ENCODE measurements at places on chromosomes 12 and 14.

DNA sequence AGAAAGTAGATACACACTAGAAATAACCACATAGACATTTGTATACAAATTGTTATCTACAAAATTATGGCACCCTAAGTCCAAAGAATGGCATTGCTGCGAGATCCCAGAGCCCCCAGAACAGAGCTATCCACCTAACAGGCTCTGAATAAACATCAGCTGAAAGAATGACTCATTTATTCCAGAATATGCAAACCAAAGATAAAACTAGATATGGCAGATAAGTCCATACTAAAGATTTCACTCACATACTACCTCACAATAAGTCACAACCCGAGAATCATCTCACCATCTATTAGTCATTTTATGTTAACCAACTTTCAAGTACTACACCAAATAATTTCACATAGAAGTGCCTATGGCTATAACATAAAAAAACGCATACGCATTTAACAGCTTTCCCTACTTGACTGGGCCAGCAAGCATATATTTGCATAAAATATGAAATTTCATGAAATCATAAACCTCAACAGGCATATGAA is 5.6 kb downstream of the CNIH1 start:
- no peak for DNase-seq

DNA sequence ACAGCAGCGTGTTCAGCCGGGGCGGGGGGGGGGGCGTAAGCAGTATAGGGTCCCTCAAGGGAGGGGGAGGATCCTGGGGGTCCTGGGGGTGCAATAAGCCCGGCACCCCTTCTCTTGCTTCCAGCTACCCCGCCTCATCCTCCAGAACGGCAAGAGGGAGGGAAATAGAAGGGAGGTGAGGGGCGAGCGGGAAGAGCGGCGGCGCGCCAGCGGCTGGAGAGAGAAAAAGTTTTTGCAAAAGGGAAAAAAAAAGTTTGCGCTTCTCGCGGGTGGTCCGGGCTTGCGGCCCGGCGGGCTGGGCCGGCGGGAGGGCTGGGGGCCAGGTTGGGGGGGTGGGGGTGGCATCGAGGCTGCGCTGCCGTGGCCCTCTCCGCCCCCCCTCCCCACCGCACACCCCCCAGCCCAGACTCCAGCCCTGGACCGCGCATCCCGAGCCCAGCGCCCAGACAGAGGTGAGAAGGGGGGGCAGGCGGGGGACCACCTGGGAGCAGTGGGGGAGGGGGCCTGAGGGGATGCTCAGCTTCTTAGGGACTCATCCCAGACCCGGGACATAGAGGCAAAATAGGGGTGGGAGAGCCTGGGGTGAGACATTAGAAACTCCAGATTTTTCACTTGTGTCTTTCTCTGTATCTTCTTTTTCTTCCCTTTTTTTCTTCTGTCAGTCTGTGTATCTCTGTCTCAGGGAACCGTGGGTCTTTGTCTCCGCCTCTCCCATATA is at the start of gene GLI1:
GLI1 (plus strand) TSS at position 36 of the 718 bp plus-strand sequence. CDS start 3,907 bp downstream, outside the sequence.
- DNase-seq: no peak

DNA sequence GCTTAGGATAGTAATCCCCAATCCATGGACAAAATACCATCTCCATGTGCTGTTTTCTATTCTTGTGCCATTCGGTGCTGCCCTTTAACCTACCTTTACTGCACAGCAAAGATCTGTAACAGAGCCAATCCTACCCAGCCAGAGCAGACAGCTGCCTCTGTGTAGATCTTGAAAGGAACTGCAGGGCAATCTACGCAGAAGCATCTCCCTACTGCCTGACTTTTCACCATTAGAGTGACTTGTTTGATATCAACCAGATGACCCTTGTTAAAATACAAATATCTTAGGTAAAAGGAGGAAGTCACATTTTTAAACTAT is 33.9 kb upstream of the PPM1A start:
- DNase-seq: no peak

- DNase-seq: peak; percentile 34
These were observed 62.4 kb downstream of the PPM1A start for GRCh38 chr14:60311417-60311816.

DNA sequence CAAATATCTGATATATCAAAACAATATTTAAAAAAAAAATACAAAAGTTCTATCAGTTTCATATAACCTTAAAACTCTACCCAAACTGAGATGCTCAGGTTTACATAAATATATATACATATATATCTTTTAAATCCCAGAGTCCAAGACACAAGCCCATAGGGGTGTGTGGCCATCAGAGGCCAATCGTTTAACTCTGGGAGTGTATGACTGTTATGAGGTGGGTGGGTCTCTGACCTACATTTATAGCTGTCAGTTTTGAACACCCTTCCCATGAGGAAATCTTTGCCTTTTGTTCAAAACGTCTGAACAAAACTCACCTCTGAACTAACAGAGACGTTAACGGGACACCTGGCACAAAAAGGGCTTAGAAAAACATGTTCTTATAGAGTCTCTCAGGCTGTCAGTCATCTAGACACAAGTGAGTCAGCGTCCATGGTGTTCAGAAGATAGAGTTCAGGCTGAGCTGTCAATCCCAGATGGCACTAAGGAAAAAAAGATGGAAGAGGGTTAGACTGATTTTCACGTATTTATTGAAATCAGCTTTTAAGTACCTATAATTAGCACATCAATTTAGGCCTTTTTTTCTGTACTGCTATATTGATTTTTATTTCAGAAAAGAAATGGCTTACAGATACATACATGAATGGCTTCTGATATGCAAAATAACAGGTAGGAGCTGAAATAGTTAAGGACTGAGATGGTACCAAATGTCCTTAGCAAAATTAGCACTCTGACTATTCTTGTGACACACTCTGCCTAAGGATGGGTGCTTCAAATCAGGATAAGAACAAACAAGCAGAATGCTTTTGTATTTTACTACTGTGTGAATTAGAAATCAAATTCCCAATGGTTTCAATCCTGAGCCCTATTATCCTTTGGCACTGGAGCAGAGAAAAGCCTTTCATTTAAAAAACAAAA is 29.2 kb downstream of the HIGD1C start:
- no peak for DNase-seq

DNA sequence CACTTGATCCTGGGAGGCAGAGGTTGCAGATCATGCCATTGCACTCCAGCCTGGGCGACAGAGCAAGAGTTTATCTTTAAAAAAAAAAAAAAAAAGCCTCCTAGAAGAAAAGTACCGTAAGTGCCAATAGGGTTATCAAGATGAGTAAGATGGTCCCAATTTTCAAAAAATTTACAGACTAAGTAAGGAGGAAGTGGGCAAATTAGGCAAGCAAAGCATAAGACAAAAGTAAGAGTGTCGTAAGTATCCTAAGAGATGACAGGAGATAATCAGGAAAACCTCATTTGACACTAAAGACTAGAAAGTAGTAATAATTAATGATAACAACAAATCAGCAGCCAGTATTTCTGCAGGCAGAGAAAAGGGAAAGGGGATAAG is 12.2 kb downstream of the PYM1 start:
- DNase-seq: no peak

DNA sequence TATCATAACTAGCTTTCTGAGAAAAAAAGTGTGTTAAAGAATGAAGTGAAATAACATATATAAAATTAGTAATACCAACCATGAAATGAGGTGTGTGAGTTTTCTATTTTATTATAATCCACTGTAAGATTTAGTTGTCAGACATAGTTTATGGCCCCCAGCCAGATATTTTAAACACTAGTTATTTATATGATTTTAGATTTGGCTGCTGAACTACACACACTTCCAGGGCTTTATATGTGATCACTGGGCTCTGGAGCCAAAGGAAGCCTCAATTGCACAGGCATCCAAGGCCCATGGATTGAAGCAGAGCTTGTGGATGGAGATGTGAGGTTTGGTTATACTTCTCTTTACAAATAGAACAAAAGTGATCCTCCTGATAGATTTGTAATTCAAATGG is 48.7 kb upstream of the CNTN1 start:
- DNase-seq: no peak

- peak; percentile 66 for DNase-seq
These were observed 35.3 kb downstream of the MIPOL1 start for GRCh38 chr14:37232907-37233481.

GRCh38 chr12:52311285-52311648 is 9.9 kb downstream of the KRT83 start:
- DNase-seq: no peak

DNA sequence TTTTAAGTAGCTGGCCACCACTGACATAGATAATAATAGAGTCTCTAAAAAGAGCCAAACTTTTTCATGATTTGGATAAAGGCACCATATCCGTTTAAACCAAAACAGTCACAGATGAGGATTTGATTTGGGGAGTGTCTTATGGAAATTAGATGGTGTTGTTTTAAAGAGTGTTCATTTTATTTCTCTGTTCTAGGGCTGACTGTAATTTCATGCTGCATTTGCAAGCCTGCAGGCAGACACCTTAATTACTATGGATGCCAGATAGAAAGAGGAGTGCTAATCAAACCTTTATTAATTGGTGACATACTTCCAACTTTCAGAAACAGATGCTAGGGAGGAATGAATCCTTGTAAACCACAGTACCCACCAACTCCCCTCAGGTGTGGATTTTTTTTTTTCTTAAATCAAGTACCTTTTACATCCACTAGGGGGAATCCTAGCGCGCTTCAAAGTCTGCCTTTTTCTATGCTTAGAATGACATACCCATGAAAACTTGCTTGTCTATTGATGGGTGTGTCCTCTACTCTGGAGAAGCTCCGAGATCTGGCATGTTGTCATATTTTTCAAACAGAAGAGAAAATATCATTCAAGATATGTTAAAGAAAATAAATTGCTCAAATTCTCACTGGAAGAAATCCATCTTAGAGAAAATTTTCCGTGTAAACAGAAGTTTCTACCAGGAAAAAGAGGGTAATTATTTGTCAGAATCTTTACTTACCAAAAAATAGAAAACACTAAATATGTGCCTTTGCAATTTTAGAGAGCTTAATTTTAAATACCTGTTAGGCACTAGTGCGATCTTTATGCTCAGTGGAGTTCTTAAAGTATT is 14.2 kb upstream of the PLXNC1 start:
- peak; percentile 65 for DNase-seq

DNA sequence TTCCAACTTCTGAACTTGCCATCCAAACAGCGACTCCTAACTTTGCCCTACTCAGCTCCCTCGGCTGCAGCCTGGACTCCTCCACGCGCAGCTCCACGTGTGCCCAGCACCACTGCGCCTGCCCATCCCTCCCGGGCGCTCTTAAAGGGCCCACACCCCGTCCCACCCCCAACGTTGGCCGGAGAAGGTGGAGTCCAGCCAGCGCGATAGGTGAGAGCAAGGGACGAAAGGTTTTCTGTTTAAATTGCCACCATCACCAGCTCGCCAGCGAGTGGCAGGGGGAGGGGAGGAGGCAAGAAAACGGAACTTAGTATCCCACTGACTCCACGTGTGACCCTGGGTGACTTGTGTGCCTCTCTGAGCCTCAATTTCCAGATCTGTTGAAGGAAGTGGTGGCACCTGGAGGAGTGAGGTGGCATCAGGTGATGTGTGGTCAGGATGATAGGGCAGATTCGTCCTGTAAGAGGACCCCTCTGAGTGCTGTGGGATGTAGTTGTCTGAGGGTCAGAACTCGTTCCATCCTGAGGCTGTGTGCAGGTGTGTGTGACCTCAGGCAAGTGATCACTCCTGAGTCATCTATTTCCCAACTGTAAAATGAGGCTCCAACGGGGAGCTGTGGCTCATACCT is 59.7 kb downstream of the TRPV4 start:
- no peak for DNase-seq

DNA sequence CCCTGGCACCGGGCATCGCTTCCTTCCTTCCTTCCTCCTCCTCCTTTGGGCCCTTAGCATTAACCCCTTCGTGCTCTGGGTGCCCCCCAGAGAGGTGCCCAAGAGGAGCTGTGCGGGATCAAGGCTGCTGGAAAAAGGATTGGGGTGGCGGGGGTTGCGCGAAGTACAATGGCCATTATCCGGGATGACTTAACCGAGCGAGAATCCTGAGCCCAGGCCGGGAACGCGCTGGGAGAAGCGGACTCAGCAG is 2.8 kb downstream of the DHH start:
- DNase-seq: no peak

- no peak for DNase-seq
These were observed 3.3 kb downstream of the TMEM121 start for GRCh38 chr14:105529569-105530284.

DNA sequence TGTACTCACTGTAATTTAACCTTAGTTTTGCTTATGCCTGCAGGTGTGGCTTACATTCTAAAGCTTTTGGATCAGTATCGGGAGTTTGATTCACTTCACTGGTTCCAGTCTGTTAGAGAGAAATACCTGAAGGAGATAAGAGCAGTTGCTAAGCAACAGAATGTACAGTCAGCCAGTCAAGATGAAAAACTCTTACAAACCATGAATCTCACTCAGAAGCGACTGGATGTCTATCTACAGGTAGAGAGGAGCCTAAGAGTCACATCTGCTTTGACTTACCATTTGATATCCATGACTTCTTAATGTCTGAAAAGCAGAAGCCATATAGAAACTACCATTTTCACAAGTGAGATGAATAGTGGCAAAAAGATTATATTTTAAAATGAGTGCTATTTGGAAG is 56.5 kb downstream of the WASHC4 start:
- no peak for DNase-seq

GRCh38 chr14:102239231-102239630 is 65.7 kb downstream of the MOK start:
- DNase-seq: no peak

DNA sequence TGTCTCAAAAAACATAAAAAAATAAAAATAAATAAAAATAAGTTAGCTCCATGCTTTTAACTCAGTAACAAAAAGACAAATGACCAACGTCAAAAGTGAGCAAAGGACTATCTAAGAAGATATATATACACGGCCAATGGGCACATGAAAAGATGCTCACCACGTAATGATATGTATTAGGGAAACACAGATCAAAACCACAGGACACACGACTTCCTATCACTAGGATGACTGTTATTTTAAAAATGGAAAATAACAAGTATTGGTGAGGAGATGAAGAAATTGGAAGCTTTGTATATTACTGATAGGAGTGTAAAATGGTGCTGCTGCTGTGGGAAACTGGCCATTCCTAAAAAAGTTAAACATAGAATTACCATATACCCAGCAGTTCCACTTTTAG is 20.2 kb upstream of the P2RX7 start:
- no peak for DNase-seq

All from fibroblast of the conjunctiva (primary cell).